ENCODE measurements at places on chromosomes 4 and X.

GRCh38 chr4:4254666-4255065 lies 6.6 kb upstream of the TMEM128 start:
- DNase-seq, result no peak

GRCh38 chrX:14916017-14916674 lies 42.9 kb downstream of the MOSPD2 start:
- no peak for DNase-seq

DNA sequence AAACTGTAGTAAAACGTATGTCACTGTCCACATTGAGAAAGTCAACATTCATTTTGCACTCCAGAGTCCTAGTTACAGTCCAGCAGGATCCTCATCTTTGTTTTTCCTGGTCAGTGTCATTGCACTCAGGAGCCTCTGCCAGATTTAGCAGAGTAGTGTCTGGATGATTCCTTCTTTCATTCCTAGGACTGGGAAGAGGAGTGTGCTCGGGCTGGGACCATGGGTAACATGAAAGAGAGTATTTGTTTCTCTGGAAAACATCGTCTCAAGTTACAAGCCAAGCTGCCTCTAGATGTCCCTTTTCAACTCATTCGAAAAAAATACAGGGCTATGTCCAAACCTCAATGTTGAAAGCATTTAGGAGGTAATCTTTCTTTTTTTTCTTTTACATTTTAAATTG lies 69.9 kb upstream of the TNIP3 start:
- DNase-seq, result no peak

DNA sequence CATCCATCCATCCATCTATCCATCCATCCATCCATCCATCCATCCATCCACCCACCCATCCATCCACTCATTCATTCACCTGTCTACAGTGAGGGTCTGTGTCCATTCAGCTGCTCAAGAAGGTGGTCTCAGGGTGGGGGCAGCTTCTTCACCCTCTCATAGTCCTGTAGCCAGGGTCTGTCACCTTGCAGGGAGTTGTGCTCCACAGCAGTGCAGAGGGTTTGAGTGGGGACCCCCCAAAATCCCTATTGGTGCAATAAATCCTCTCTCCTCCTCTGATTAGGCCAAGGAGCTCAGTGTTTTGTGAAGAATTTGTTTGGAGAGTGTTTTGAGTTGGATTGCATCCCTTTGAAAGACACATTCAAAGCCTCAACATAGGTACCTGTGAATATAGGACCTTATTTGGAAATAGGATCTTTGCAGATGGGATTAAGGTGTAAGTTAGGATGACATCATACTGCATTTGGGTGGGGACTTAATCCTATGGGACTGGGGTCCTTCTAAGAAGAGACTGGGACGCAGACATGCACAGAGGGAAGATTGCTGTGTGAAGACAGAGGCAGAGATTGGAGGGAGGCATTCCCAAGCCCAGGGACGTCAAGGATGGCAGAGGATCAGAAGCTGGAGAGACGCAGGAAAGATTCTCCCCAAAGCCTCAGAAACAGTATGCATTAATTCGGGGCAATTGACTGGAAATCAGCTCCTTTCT lies 12.0 kb downstream of the P2RY8 start:
- DNase-seq, result no peak

GRCh38 chrX:21056622-21057021 lies 317.6 kb upstream of the CNKSR2 start:
- DNase-seq, result no peak

DNA sequence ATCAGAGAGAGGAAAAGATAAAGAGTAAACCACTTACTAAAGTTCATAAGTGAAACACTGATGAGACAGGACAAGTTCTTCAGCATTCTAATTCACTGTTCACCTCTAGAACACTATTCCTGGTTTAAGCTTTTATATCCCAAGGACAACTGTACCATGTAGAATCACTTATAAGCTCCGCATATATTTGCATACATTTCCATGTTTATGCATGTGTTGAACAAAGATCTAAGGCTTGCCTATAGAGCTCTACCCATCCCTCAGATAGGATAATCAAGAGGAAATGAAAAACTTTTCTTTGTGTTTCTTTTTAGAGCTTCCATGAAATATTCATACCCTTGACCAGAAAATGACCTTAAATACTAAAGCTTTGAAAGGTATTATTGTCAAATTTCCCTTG lies 156.9 kb upstream of the BMP3 start:
- DNase-seq, result no peak

DNA sequence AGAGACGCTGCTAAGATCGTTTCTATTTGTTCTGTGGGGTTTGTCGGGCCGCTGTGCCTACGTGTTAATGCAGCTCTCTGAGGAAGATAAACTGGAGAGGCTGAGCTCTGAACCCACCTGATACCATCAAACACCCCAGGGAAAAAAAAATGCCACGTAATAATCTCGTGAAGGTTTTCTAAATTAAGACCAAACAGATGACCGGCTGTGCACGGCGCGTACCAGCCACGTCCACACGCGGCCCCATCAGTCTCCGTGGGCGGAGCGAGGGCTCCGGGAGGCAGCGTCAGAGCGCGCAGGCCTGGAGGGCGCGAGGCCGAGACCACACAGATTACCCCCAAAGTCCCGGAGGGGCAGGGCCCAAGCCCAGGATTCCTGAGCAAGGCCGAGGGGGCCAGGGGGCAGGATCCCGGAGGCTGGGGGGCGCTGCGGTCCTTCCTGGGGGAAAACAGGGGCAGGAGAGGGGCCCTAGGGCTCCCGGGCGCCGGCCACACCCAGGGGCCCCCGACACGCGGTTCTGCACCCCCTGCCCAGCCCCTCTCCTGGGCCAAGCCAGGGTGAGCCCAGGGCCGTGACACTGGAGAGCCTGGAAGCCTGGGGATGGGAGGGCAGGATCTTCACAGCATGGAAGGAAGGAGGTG lies 91.9 kb downstream of the FAM53A start:
- no peak for DNase-seq

- DNase-seq, result no peak
Observed at GRCh38 chrX:44439242-44439794, 95.8 kb upstream of the EFHC2 start.

GRCh38 chrX:39556056-39556455 lies 541.7 kb downstream of the BCOR start:
- DNase-seq, result no peak

DNA sequence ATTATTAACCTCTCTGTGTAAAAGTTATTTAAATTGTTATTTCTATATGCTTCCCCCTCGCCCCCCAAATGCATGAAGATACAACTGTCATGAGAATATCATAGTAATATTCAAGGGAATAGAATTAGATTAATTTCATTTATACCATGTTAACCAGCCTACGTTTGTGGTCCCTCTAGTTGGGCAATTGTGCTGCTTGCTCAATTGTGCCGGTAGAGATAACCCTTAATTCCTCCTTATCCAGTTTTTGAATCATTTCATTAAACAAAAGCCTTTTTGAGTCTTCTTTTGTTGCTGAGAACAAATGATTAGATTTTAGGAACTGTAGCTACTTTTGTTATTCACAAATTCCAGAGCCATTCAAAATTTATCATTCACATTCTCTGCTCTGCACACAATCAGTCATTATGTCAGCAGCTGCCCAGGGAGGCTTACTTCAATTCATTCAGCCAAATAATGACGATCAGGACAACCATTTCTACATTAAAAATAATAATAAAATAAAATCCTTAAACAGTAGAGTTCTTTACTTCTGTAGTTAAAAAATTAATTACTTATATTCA lies 98.1 kb downstream of the ADGRL3 start:
- DNase-seq, result no peak

GRCh38 chr4:187333151-187333550 lies 609.5 kb upstream of the FAT1 start:
- no peak for DNase-seq

Data from esophagus squamous epithelium (tissue), 5 donors.